Bladder microvascular endothelial cell (primary cell): ENCODE measurements at places on chromosomes 1 and 21. TPM values are rescaled to one million over a fixed set of nuclear protein-coding genes. Genes with fewer than 3 reads are reported as not detected.

PLA2G2F gene
- total RNA-seq: not detected in 2 replicates

CACNA1S gene
- total RNA-seq: not detected in 2 replicates

CELA3A gene
- not detected in 2 replicates for total RNA-seq

RCAN1 gene
- total RNA-seq: 42.1 and 47.9 TPM in 2 replicates

ATAD3C gene
- 1.4 TPM in 1 of 2 replicates, not detected in the other for total RNA-seq

PRRX1 gene
- total RNA-seq: 0.31 and 0.49 TPM in 2 replicates

TRIM58 gene
- total RNA-seq: 0.06 TPM in 1 of 2 replicates, not detected in the other

NFASC gene
- under 0.01 and 0.06 TPM in 2 replicates for total RNA-seq

IFI44L gene
- 3.1 and 5.7 TPM in 2 replicates for total RNA-seq

UBL4B gene
- not detected in 2 replicates for total RNA-seq

EPHA8 gene
- total RNA-seq: not detected in 2 replicates

SH2D1B gene
- not detected in 2 replicates for total RNA-seq

SLAMF8 gene
- total RNA-seq: not detected in 2 replicates

SYT2 gene
- total RNA-seq: not detected in 2 replicates

KCNK2 gene
- not detected in 2 replicates for total RNA-seq

KISS1 gene
- 0.38 and 2.1 TPM in 2 replicates for total RNA-seq

LRRC71 gene
- total RNA-seq: 0.16 and 0.19 TPM in 2 replicates

PYGO2 gene
- total RNA-seq: 7.7 and 18.3 TPM in 2 replicates

KRTAP12-2 gene
- not detected in 2 replicates for total RNA-seq

SPOCD1 gene
- total RNA-seq: 2.8 and 6.3 TPM in 2 replicates

IFFO2 gene
- 12.1 and 17.1 TPM in 2 replicates for total RNA-seq

SH2D5 gene
- 0.16 and 1.4 TPM in 2 replicates for total RNA-seq

C4BPA gene
- total RNA-seq: not detected in 2 replicates

FBXO44 gene
- total RNA-seq: 6.8 and 9.6 TPM in 2 replicates

CSF3R gene
- not detected in 2 replicates for total RNA-seq

RNU1-1 gene
- 509 and 6,751 TPM in 2 replicates for total RNA-seq

OR14K1 gene
- not detected in 2 replicates for total RNA-seq
